ENCODE measurements at places on chromosomes 4 and X. TPM values are rescaled to one million over a fixed set of nuclear protein-coding genes. Genes with fewer than 3 reads are reported as not detected.

EGF gene
- 0.25 TPM for total RNA-seq

CT45A1 gene
- not detected for total RNA-seq

GABRE gene
- total RNA-seq = 3.2 TPM

VGLL1 gene
- not detected for total RNA-seq

TRMT2B gene
- 8.4 TPM for total RNA-seq

HSFX3 gene
- total RNA-seq = not detected

CYSLTR1 gene
- not detected for total RNA-seq

CTAG2 gene
- 2.8 TPM for total RNA-seq

HSD17B13 gene
- total RNA-seq = not detected

CLGN gene
- total RNA-seq = 2.2 TPM

DUSP21 gene
- not detected for total RNA-seq

Measured in mesangial cell (primary cell).